WTC11 (cell line): ENCODE measurements at places on chromosomes 2 and 18.
A peak's percentile ranks its signal among the peaks of the same experiment; 100 is the strongest.

DNA sequence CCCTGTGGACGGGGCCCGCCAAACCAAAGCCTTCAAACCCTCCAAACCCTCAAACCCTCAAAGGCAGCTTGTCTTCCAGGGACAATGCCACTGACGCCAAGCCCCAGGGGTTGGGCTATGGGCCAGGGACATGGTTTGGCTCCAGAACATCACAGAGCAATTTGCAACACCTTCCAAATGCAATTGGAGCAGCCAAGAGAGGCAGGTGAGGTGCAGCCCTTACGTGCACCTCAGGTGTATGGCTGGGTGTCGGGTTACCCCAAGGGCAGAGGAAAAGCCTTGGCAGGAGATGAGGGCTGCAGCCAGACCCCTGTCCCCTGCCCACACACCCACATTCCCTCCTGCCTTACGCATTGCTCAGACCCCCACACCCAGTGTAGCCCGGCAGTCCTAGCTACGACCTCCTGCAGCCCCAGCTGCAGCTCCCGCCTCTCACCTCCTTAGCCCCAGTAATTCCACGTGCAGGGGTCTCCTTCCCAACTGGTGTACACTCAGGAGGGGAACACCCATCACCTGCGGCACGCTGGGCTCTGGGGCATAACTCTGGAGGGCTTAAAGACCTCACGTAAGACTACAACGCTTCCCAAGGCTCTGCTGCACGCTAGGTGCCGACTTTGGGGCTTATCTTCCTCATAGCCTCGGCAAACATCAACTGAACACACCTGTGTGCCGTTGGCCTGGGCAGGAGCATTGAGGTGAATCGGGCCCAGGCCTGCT lies 88.7 kb downstream of the TFCP2L1 start:
- peak; percentile 23 for DNase-seq

GRCh38 chr2:240146627-240147278 lies 6.3 kb upstream of the OTOS start:
- no peak for DNase-seq

GRCh38 chr2:64649626-64650025 lies 4.1 kb downstream of the SERTAD2 start:
- DNase-seq = no peak

GRCh38 chr2:28697602-28698149 lies 54.0 kb upstream of the PPP1CB start:
- no peak for DNase-seq

GRCh38 chr2:152247337-152247695 lies 71.8 kb upstream of the STAM2 start:
- no peak for DNase-seq

DNA sequence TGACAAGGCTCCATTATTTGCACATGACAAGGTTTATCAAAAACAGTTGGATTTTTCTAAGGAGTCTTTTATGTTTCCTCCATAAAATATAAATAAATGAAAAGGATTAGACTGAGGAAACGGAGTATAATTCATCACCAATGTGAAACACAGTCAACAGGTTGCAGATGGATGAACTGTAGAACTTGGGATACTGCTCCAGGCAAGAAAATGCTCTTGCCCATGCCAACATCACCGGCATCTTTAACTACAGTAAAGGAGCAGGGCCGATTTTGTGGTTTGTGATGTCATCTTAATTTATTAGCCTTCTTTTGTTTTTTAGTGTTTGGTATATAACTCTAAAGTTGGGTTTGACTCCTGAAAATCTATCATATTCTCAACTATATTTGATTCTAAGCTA lies 577.3 kb downstream of the EPHA4 start:
- DNase-seq = no peak

DNA sequence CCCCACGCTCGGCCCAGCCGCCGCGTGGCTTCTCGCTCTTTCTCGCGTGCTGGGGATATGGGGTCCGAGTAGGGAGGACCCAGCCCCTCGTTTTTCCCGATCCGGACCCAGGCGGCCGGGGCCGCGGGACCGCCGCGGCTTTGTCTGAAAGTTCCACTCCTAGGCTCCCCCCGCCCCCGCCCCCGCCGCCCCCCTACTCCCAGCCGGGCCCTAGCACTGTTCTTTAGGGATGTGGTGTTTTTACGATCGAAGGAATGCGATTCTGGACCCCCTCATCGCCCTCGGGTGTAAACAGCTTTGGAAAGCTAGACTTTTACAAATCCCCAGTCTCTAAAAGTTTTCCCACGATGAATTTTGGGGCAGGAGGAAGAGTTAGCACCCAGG lies 819 bp downstream of the TGIF1 start:
- DNase-seq = no peak

- no peak for DNase-seq
These were observed 28.9 kb upstream of the C2orf15 start for GRCh38 chr2:99112617-99113016.

DNA sequence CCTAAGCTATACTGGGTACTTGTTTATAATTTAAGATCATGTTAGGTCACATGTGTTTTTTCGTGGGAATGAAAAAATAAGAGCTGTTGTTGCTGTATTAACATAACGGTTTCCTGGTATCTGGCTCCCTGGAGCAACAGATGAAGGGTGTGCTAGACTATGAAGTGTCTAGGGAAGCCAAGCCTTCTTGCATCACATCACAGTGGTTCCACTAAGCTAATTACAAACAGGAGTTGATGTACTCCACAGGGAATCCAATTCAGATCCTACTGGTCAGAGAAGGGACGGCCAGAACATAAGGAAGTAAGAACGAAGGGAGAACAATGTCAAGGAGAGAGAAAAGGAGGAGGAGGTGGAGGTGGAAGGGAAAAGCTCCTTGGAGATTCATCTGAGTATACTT lies 193.0 kb upstream of the CYP26B1 start:
- no peak for DNase-seq

- DNase-seq = no peak
These were observed 116.3 kb downstream of the POLE4 start for GRCh38 chr2:75074708-75075107.

GRCh38 chr2:55500025-55500424 lies 19.5 kb upstream of the CFAP36 start:
- DNase-seq = no peak

DNA sequence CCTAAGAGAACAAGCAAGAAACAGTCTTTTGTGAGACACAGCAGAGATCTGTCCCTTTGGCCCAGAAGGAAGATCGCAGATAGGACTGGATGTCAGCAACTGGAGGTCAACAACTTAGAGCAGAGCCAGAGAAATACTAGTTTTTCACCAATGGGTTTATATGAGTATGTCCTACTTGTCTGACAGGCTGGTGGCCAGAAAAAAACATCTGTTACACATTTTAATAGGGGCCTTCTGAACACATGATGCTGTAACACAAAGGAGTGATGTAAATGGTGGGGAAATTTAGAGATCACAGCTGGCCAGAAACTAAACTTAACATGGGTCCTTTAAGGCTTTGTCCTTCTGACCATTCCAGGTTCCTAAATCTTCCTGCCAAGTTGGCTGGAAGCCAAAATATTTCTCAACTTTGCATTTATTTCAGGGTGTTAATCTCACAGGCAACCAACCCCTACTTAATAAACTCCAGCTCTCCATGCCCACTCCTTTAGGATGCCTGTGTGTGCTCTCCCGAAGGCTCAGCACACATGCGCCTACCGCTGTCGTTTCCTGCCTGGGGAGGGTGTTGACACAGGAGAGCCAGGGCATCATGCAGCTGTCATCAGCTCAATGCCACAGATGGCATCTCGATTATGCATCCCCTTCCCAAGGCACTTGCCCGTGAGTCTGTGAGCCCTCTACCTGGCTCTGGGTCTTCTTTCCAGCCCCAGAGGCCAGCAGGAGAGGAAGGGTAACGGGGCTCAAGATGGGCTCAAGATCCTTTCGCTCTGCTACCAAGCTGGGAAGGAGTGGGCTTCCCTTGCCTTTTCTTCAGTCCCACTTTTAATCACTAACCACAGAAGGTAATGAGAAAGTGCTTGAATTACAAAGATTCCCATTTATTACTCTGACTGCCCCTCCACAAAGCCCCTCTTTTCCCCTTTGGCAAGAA lies 252.5 kb downstream of the ETAA1 start:
- no peak for DNase-seq

DNA sequence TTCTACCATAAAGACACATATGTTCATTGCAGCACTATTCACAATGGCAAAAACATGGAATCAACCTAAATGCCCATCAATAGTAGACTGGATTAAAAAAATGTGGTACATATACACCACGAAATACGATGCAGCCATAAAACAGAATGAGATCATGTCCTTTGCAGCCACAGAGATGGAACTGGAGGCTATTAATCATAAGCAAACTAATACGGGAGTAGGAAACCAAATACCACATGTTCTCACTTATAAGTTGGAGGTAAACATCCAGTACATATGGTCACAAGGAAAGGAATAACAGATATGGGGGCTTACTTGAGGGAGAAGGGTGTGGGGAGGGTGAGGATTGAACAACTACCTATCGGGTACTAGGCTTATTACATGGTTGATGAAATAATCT lies 7.7 kb downstream of the HMSD start:
- no peak for DNase-seq

DNA sequence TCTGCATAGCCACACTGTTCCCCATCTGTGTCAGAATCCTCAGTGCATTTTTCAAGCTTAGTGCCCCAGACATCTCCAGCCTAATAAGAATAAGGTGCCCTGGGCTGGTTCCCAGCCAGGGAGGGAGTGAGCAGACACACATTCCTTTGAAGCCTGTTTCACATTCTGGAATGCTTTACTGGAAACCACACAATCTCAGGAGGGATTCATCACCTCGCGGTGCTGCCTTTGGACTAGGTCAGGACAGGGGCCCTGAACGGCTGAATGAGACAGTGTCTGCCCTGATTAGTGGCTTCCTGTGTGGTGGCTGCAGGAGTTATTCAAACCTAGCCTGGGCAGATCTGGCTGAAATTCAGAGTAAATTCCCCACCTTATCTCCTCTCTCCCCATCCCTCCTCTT lies 108.0 kb upstream of the LDAH start:
- DNase-seq = no peak

GRCh38 chr2:105747991-105748390 lies 3.3 kb downstream of the NCK2 start:
- DNase-seq = no peak

DNA sequence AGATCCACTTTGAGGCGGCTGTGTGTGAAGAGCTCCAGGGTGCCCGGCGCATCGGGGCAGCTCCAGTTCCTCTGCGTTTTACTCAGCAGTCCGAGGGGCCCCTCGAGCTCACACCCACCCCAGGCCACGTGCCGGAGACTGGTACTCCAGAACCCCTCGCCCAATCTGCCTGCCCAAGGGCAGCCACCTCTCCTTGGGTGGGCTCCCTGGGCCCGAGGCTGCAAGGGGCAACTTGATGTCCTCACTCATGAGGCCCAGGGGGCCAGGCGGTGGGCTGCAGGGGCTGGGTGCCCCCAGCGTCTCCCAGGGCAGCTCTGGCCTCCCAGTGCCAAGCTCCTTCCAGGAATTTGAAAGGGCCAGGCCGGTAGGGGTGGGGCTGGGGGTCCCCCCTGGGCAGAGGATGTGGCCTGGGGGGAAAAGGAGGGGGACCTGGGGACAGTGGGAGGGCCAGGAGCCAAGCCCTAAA lies 16.7 kb downstream of the RAMP1 start:
- DNase-seq = no peak

- no peak for DNase-seq
These were observed 45.4 kb upstream of the SCN1A start for GRCh38 chr2:166173263-166173662.

DNA sequence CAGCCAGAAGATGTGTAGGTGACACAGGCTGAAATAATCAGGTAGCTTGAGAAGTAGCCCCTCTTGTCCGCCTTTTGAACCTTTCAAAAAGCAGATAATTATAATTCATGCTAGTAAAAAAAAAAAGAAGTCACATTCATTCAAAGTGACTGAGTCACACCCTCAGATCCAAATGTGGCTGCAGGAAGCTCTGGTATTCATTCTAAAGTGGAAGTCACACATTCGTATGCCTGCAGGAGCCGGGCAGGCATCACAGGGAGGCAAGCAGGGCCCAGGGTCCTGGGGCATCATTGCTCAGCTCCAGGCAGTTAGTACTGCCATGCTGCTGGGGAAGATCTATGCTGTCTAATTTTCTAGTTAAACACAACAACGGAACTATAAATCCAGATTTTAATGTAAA lies 21.7 kb upstream of the RAB11FIP5 start:
- DNase-seq = no peak

- DNase-seq = no peak
These were observed 4.6 kb upstream of the RNF181 start for GRCh38 chr2:85590950-85591349.

- DNase-seq = no peak
These were observed 999 bp downstream of the INSIG2 start for GRCh38 chr2:118089139-118089800.

DNA sequence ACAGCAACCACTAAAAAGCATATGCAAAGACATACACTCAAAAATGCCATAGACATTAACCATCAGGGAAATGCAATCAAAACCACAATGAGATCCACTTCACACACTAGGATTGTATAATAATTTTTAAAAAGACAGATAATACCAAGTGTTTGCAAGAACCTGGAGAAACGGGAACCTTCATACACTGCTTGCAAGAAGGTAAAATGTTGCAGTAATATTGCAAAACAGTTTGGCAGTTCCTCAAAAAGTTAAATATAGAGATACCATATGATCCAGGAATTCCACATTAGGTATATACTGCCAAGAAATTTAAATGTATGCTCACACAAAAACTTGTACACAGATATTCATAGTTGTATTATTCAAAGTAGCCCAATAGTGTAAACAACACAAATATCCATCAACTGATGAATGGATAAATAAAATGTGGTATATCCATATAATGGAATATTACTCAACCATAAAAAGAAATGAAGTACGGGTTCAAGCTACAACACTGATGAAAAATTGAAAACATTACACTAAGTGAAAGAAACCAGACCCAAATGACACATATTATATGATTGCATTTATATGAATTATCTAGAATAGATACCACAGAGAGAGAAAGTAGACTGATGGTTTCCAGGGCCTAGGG lies 14.7 kb upstream of the CHMP3 start:
- no peak for DNase-seq

DNA sequence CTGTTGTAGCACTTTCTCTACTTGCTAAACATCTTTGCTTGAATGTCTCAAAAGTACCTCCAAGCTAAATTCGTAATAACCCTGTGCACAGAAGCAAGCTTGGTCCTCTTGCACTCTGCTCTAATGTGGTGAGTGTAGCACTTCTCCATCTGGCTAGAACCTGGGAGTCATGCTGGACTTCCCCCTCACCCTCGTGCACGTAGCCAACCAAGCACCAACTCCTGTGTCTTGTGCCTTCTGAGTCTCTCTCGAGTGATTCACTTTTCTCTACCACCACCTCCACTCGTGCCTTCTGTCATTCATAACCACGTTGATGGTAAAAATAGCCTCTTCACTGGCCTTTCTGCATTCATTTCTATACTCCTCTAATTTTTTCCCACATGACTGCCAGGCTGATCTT lies 91.9 kb upstream of the KCNE4 start:
- DNase-seq = no peak

GRCh38 chr18:55988537-55988936 lies 400.5 kb upstream of the TCF4 start:
- DNase-seq = no peak

- DNase-seq = no peak
These were observed 7.7 kb downstream of the MAPRE3 start for GRCh38 chr2:26978061-26978596.
